ENCODE measurements at places on chromosomes 6 and 20.
A peak's percentile ranks its signal among the peaks of the same experiment; 100 is the strongest.

- no peak for DNase-seq
These were observed 135.0 kb upstream of the SGK1 start for GRCh38 chr6:134452906-134453305.

DNA sequence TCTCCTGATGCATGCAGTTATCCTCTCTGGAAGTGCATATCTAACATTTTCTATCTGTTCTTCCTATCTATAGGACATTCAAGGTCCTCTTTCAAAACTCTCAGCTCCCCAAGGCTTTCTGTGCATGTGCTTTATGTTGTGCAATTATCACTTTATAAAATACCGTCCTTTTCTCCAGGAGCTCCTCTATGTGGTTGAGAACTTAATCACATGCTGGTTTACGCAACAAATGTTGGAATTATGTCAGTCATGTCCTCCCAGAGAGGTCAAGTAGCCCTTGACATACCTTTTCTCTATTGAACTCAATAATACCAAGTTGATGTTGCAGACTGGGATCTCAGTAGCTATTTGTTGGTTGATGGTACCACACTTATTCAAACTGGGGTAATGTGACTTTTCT, 388.4 kb downstream of the BTBD3 start:
- no peak for DNase-seq

- DNase-seq = no peak
These were observed 69.3 kb upstream of the ZNFX1 start for GRCh38 chr20:49347156-49347555.

- no peak for DNase-seq
These were observed 31.3 kb upstream of the E2F3 start for GRCh38 chr6:20370393-20370792.

- DNase-seq = peak; percentile 45
These were observed 75.2 kb upstream of the IYD start for GRCh38 chr6:150293423-150294173.

GRCh38 chr20:39897781-39898466, 791.1 kb downstream of the MAFB start:
- DNase-seq = no peak

GRCh38 chr6:109722011-109722410, 30.9 kb downstream of the FIG4 start:
- no peak for DNase-seq

GRCh38 chr6:30075094-30075789, at the start of gene RNF39:
Gene RNF39, minus strand, starts transcription at chr6:30075769. Its CDS starts 184 bp downstream, at chr6:30075585.
- no peak for DNase-seq

GRCh38 chr6:32492351-32492750, 37.7 kb downstream of the HLA-DRB5 start:
- no peak for DNase-seq

- DNase-seq = peak; percentile 16
These were observed 4.3 kb downstream of the MTG2 start for GRCh38 chr20:62186887-62187866.

DNA sequence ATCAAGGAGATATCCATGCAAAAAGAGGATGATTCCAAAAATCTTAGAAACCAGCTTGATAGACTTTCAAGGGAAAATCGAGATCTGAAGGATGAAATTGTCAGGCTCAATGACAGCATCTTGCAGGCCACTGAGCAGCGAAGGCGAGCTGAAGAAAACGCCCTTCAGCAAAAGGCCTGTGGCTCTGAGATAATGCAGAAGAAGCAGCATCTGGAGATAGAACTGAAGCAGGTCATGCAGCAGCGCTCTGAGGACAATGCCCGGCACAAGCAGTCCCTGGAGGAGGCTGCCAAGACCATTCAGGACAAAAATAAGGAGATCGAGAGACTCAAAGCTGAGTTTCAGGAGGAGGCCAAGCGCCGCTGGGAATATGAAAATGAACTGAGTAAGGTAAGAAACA, 10.1 kb upstream of the SNRNP48 start:
- DNase-seq = no peak
